ENCODE measurements at places on chromosomes 12 and 14.

GRCh38 chr12:100290016-100290415 lies 23.0 kb downstream of the SCYL2 start:
- no peak for DNase-seq

GRCh38 chr12:57845478-57846284 lies 848 bp downstream of the CTDSP2 start:
- DNase-seq, result peak; percentile 79

DNA sequence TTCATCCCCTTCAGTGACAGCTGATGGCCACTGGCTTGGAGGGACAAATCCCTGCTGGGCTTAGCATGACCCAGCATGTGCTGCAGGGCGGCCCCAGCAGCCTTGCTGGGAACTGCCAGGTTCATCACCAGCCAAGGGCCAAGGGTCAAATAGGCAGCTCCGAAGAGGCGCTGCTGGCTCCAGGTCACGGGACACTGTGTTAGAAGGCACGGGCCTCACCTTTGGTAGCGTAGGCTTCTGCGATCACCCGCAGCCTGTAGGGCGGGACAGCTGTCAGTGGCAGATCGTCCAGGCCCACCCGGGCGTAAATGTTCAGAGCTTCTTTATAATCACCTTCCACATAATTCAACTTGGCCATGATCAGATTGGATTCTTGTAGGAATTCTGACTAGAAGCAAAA lies 35.7 kb downstream of the TTC7B start:
- peak; percentile 62 for DNase-seq

DNA sequence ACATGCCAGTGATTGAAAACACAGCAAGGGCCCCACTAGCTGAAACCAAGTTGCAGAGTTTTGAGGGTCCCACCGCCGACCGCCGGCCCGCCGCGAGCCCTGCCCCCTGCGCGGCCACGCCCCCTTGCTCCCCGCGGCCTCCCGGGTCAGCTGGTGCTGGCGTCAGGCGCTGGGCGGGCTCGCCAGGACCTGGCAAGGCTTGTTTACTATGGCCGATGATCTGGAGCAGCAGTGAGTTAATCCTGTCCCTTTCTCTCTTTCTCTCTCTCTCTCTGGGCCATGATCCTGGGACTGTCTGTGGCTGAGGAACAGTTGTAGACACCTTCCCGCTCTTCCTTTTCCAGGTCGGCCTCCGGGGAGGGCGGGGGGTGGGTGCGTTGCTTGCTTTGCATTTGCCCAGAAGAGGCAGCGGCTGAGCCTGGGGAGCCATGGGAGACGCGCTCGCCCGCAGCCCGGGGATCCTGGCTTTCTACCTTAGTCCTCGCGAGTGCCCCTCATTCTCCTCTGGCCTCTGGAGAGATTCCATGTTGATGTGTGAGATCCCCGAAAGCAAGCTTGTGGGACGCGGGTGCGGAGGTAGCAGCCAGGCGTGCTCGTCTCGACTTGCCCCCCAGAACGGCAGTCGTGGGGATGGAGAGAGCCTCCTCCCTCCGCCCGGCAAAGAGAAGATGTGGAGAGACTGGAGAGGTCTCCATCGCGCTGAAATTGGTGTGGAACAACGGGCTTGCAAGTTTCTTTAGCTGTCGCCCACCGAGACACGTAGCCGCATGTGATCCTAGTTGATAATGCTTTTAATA lies at the start of gene ABHD4:
TSS of gene ABHD4 (plus strand) at position 202 of the 797 bp plus-strand sequence. CDS start at position 209, 7 bp downstream.
- peak; percentile 84 for DNase-seq

GRCh38 chr12:23611320-23611719 lies 338.1 kb downstream of the SOX5 start:
- DNase-seq, result no peak

DNA sequence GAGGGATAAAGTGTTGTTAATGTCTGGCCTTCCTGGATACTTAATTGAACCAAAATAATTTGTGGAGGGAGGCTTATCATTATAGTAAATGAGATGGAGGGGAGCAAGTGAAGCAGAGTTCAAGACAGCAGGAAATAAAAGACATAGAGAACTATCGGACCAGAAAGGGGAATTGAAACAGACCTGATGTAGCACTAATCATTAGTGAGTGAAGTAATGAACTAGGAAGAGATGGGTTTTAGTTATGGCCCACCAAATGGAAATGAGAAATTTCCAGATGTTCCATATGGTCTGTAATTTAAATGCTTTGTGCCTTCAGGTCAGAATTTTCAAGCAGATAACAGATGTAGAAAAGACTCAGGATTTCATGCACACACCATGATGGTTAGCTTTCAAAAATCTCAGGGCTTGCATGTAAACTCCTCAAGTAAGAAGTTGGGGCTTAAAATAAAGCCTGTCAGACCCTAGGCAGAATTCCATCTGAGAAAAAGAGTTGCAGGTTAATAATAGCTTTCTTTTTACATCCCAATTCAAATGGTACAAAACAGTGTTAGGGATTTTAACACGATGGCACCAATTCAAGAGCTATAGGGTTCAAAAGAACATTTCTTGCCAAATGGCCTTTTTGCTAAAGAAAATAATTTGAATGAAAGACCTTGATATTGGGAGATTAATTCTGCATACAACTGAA lies 355.8 kb downstream of the FSCB start:
- DNase-seq, result no peak

DNA sequence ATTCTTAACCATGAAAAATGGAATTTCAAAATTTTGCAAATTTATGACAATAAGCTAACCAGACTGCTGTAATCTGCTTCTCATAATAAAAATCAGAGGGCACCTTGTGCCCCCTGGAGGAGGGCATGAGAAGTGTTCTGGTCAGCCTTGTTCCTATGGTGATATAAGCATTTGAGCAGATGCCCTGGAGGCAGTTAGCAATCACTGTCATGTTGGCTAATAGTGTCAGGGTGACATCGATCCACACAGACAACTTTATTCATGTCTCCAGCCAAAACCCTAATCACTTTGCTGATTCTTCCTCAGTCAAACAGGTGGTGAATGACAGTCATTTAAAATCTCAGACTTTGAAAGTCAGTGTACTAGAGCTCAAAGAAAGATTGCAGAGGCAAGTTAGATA lies 943.0 kb downstream of the GALC start:
- no peak for DNase-seq

- DNase-seq, result no peak
These were observed 356.0 kb upstream of the CLEC14A start for GRCh38 chr14:38611928-38612327.

DNA sequence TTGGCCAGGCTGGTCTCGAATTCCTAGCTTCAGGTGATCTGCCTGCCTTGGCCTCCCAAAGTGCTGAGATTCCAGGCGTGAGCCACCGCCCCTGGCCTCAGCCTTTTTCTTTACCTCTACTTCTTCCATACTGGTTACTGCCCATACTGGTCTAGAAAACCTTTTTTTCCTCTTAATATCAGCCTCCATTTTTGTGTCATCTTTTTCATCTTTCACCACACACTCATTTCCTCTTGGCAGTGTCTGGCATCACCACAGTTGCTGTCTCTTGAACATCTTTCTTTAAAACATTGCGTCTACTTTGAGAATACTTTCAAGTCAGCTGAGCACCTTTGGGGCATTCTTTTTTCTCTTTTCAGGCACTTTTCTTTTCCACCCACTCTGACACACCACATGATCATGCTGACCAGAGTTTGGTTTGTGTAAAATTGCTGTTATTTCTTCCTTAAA lies 32.7 kb downstream of the DDX47 start:
- DNase-seq, result no peak

All from liver (tissue), 10 donors.